Central memory CD8-positive, alpha-beta T cell (primary cell): ENCODE measurements at places on chromosomes 5 and 9.

- no peak for DNase-seq
Measured at GRCh38 chr9:107883496-107884124, 394.0 kb upstream of the KLF4 start.

GRCh38 chr9:7144265-7145046, 386.7 kb downstream of the KDM4C start:
- no peak for DNase-seq

DNA sequence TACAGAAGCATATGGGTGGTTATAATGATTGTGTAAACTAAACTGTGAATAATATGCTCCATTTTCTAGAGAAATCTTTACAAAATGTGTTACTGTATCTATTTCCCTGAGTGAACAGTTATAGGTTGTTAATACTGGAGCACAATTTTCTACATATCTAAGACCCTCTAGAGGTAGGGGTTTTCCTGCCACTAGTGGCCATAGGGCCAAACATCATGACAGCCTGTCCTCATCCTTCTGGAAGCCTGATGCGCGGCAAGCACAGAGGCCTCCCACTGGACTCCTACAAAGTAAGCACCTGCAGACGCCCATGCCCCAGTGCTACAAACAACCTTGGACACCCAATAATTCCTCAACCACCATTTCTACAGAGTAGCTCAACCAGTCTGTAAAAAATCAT, 1.9 kb upstream of the SNX18 start:
- DNase-seq: no peak

- no peak for DNase-seq
Measured at GRCh38 chr9:8871796-8872445, 1072.3 kb upstream of the DMAC1 start.

GRCh38 chr5:74415695-74416102, 224.8 kb downstream of the ENC1 start:
- no peak for DNase-seq

DNA sequence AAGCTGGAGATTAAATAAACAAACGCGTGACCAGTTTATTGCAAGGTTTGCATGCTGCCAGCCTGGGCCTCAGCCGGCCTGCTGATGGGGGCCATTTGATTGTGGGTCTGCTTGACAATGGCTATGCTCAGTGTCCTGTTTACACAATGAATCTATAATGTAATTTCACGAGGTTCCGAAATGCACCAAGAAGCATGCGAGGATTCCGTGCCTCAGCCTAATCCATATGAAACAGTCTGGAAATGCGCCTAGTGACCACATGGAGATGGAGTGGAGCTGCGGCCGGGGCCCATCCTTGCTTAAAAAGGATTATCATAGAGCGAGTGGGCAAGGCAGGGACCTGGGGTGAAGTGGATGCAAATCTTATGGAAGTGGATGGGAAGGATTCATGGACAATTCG, 382.4 kb downstream of the CDK5RAP2 start:
- no peak for DNase-seq

DNA sequence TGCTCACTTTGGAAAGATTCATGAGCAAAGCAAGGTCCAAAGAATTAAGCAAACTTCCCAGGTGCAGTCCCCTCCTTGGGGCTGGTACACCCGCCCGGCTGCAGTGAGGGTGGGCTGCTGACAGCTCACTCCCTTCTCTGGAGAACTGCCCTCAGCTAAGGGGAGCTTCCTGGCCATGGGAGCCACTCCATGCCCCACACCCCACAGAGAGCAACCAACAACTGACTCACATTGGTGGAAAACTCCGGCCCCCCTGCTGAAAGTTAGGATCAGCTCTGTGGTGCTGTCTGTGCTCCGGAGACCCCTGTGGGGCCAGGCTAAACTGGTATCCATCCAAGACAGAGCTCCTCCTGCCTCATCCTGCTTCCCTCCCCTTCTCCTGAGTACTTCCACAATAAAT, 223.0 kb downstream of the GABBR2 start:
- no peak for DNase-seq

DNA sequence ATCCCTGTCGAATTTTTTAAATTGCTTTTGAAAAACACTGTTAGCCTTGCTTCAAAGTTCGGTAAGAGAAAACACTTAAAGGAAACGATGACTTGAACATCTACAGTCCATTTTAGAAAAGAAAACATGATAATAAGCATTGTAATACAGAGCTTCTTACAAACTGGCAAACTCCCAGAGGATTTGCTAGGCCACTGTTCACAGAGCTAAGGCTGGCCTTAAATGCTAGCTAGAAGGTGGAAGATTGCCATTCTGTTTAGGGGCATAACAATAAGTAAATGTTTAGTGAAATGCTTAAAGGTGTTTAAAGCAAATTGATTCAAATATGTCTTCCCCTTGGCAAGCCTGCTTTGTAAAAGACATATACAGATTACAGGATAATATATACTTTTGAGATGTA, 169.6 kb downstream of the TLE4 start:
- no peak for DNase-seq

DNA sequence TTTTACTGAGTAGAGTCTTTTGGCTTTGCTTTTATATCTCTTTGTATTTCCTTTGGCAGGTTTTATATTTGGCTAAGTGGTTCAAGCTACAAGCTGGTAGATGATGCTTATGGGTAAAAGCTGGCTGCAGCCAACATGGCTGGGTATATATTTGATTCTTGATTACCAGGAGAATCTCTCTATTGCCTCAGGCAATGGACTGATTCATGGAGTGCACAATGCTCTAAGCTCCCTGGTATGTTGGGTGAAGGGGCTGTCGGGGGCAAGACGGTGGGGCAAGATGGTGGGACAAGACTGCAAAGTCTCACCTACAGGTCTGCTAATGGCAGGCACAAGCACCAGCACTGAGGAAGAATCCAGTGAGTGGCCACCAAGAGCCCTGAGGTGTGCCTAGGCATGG, 366.6 kb downstream of the DMAC1 start:
- no peak for DNase-seq

DNA sequence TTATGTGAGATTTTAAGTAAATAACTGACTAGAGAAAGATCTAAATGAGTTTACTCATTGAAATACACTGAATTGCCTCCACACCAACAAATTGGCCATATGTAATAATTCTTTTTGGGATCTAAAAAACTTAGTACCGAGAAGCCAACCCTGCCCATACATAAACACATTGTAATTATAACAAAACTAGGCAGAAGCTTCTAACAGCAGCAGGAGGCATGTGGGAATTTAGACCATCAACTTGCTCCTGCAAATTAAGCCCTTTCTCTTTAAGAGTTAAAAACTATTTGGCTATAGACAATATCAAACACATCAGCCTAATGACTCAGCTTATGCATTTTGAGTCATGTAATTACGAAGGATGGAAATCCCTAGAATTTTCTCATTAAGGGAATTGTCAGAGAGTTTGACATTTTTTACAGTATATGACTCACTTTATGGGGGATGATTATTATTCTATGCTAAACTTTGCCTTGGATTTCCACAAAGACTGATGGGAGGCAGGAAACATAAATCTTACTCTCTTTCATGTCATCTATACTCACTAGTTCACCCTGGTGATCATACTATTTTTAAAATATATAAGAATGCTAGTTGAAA, 1.0 kb downstream of the IL7R start:
- no peak for DNase-seq

GRCh38 chr5:136054142-136055019, 25.6 kb downstream of the TGFBI start:
- DNase-seq: no peak

DNA sequence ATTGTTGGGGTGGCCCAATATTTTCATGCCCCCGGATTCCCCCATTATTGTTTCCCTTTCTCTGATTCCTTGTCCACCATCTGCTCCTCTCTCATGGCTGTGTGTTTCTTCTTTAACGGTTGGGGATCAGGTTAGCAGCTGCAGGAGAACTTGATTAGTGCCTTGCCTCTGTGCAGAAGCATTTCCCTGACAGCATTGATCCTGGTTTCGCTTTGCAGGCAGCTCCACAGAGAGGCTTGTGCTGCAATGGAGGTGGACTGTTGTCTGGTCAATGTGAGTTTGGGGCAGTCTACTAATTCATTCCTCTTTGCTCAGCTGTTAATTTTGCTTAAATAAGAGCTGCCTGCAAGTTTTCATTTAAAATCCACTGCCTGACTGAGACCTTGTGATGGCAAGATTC, 32.5 kb upstream of the SSBP2 start:
- no peak for DNase-seq

DNA sequence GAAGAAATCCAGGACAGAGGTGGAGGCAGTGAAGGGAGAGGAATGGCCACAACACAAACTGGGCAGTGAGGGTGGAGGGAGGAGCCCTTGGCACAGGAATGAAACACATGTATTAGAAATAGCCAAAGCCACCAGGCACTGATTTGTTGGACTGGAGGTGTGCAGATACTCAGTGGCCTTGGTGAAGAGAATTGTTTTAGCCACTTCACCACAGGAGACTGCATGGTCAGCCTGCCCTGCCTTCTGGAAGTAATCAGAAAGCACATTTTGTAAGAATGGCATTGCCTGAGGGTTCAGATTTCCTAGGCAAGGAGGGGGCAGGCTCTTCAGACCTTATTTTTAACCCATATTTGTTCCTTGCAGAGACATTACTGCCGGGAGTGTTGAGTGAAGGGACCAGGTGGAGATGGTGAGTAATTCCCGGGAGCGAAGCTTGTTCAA, 2.2 kb downstream of the SGCD start:
- no peak for DNase-seq

DNA sequence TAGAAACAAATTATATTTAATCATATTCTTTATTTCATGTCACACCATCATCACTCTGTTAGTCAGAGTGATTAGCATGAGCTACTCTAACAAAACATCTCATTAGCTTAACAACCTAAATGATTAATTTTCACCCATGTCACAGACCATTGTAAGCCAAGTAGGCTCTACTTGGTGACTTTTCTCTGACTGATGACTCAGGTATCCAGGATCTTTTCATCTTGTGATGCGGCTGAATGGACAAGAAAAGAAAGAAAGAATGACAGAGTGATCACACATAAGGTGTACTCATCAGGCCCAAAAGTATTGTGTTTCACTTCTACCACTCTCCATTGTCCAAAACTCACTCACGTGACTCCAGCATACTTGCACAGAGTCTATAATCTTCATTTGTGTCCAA, 299.3 kb downstream of the ANXA1 start:
- DNase-seq: no peak

DNA sequence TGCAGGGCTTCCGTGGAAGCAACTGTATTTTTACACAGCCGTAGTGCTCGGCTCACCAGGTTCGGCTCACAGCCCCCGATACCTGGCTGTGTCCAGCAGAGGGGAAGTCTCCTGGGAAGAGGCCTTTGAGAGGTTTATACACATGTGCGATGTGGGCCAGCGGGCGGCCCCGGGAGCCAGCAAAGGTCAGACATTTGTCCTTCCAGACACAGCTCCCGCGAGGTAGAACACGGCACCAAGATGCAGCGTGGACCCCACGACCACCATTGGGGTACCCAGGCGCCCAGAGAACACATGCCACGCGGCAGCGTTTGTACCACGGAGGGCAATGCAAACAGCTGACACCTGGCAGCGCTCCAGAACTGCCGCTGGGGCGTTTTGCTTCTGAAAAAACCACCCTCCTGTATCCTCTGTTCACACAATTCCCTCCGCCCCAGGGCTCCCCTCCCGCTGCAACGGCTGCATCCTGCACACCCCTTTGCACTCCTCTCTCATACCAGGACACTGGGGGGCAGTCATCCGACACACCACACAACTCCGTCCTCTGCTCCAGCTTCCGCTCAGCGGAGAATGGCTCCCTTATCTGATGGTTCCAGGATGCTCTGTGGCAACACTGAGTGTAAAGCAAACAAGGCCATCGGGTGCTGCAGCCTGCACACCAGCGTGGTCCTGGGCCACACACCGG, 235.3 kb downstream of the SYK start:
- DNase-seq: peak; percentile 29

DNA sequence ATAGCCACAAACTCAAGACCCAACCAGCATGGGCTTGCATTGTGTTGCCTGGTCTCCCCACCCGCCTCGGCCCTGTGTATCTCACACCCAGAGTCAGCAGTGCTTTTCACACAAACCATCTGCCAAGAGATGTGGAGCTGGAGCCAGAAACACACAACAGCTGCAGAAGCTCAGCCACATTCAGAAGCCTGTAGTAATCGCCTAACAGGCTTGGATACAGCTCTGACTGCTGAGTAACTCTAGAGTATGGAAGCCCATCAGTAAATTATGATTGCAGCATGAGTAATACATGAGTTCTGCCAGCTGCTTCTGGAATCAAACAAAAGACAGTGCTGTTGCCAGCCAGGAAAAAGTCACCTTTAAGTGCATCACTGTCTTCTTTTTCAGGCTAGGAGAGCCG, 16.0 kb downstream of the TEK start:
- DNase-seq: no peak

GRCh38 chr9:88965473-88965872, 25.8 kb upstream of the S1PR3 start:
- no peak for DNase-seq

GRCh38 chr5:140611020-140611521, 21.9 kb downstream of the CD14 start:
- no peak for DNase-seq

DNA sequence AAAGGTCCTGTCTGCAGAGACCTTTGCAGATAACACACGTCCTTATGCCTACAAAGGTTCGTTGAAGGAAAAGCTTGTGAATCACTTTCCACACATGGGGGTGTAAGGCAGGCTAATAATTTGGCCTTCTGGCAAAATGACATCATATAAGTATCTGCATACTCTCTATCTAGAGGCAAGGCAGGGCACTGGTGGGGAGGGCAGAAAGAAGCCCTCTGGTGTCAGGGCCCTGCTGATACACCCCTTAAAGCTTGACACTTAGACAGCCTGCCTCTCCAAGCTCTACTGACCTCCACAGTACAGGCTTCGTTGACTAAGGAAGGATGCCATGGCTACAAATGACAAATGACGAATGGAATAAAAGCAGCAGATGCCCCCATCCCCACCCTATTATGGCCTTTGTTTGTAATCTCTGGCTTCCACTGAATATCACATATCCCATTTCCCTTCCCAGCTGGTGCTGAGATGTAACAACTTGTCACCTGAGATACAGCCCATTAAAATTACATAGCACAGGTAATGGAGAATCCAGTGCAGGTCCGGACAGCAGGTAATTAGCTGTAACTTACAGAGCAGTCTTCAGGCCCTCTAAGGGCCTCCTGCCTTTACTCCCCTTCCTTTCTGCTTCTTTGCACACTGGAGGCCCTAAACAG, 76.9 kb upstream of the IFNK start:
- DNase-seq: no peak

- no peak for DNase-seq
Measured at GRCh38 chr5:106454651-106455415, 1215.9 kb downstream of the EFNA5 start.

- DNase-seq: no peak
Measured at GRCh38 chr5:116702776-116703175, 128.2 kb upstream of the SEMA6A start.

DNA sequence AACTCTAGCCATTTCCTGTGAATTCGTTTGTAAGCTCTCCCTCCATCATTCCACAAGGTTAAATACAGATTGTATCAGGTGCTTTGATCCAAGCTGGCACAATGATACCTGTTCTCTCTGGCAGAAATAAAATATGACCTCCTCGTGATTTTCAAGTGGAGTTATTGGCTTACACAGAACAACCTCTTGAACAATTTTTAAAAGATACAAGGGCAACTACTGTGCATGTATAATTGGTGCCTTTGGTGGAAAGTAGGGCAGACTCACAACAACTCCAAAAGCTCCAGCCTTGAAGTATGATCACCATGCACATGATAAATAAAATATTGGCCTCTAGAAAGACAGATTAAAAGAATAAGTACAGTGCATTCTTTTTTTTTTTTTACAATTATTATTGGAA, 106.0 kb downstream of the SEMA6A start:
- DNase-seq: no peak
